Occipital lobe (tissue), 3 donors: ENCODE measurements at places on chromosomes 12 and 14.

- DNase-seq = peak; percentile 67
Observed at GRCh38 chr14:64465191-64465822, at the start of gene AKAP5. TSS of gene AKAP5 (plus strand) at chr14:64465499. CDS start at chr14:64468395, 2,896 bp downstream.

DNA sequence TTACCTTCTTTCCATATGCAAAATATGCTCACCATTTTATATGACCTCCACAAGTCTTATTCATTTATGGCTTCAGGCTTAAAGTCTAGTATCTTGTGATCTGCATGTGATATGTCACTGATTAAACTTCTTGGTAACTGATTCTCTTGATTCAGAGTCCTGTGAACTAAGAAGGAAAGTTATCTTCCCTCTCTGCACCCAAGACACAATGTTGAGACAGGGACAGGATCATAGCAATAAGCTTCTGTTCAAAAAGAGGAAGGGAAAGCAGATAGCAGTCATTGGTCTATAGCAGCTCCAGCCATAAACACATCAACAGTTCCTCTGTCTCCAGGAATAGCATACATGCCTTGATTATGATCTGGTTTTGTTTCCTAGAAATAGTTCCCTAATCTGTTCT lies 103.1 kb downstream of the UNC79 start:
- no peak for DNase-seq

GRCh38 chr14:74911704-74912103 lies 11.4 kb downstream of the RPS6KL1 start:
- no peak for DNase-seq

DNA sequence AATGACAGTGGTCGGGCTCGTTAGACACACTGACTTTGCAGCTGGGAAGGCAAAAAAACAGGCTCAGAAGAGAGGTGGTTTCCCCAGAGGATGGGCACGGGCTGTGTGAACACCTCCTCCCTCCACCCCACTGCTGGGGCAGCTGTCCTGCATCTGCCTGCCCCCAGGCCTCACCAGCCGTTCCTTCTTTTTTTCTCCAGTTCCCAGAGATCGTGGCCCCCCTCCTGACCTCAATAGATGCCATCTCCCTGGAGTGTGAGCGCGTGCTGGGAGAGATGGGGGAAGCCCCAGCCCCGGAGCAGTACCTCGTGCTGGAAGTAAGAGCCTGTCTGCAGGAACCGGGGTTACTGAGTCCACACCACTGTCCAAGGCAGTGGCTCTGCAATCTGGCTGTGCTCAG lies 17.4 kb downstream of the MVK start:
- DNase-seq = no peak

DNA sequence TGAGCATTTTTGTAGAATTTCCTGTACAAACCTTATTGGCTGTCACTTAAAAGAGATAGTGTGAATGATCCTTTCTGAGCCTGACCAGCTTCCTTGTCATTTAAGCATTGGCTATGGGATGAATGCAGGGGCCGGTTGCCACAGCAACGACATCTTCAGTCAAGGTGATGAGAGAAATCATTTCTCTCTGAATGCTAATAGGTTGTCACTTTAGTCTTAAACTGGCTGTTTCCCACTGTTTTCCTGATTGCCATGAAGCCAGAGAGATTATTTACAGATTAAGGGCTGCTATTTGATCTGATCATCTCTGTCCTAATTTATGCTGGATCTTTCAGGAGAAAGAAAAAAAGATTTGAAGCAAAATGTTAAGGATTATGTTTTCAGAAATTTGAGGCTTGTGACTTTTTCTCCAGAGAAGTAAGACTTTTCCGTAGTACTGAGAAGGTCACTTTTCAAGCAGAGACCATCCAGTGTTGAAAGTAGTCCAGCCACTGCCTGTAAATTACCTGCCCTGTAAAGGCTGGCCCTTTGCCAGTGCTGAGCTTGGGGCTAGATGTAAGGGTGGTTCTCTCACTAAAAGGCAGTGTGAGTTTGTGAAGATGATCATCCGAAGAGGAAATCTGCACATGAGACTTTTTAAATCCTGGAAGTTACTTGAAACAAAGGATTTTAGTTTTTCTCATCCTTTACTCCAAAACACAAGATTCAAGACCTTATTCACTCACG lies 235.6 kb downstream of the DACT1 start:
- no peak for DNase-seq
